ENCODE measurements at places on chromosomes 11 and 22.

DNA sequence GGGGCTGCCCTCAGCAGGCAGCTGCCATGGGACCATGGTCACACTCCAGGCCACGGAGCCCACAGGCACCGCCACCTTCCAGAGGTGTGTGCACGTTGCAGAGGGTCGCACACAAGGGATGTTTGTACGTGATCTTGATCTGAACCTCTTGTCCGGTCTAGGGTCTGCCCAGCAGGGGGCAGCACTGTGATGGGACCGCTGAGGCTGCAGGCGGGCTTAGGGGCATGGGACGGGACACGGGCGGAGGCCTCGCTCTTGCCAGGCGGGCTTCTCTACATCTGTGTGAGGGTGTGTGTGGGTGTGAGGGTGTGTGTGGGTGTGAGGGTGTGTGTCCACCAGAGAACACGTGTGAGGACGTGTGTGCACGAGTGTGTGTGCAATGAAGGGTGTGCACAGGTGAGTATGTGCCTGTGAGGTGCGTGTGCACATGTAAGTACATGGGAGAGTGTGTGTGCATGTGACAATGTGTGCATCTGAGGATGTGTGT, 52.4 kb downstream of the CACNA1I start:
- DNase-seq = peak; percentile 58

- no peak for DNase-seq
Measured at GRCh38 chr11:113393501-113393985, 6.0 kb downstream of the ANKK1 start.

- DNase-seq = no peak
Measured at GRCh38 chr22:25928038-25928437, 186.1 kb downstream of the MYO18B start.

DNA sequence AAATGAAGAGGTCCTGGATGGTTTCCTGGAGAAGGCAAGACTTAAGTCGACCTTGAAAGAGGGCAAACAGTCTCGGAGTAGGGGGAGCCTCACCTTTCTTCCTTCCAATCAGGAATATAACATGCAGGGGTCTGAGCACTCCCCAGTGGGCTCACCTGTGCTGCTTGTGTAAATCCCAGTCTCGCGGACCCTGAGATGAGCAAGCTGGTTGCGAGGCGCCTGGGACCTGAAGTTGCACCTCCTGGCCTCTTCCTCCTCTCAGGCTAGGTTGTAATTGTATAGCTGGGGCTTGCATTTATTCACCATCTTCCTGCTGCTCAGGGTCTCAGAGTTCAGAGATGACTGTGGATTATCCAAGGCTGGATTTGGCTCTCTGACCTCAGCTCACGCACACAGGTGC, 7.5 kb upstream of the WBP2NL start:
- no peak for DNase-seq

- no peak for DNase-seq
Measured at GRCh38 chr22:29002603-29003002, 59.0 kb downstream of the C22orf31 start.
